ENCODE measurements at places on chromosomes 2 and 18.

- DNase-seq: peak; percentile 55
Measured at GRCh38 chr2:195659982-195660890, 3.2 kb downstream of the SLC39A10 start.

DNA sequence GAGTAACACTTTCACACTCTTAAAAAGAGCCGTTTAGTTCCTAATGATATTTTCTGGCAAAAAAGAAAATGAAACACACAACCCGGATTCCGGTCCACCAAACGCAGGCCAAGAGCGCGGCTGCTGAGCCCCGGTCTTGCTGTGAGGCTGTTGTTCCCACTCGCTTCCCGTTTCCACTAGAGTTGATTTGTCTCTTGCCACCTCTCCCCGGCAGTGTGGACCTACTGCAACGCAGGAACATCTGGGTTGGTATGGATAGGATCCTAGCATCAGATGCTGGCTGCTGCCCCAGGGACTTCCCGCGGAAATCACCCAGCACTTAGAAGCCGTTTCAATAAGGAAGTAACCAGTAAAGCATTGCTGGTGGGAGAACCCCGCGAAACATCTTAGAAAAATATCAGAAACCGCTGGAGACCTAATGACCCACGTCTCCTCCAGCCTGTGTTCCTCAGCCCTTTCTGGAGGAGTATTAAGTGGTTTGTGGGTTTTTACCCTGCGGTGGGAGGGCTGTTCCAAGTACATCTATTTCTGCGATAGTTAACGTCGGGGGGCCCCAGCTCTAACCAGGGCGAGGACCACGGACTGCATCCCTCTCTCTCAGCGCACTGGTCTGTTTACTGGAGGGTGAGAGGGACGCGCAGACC is 939 bp downstream of the DOCK10 start:
- no peak for DNase-seq

DNA sequence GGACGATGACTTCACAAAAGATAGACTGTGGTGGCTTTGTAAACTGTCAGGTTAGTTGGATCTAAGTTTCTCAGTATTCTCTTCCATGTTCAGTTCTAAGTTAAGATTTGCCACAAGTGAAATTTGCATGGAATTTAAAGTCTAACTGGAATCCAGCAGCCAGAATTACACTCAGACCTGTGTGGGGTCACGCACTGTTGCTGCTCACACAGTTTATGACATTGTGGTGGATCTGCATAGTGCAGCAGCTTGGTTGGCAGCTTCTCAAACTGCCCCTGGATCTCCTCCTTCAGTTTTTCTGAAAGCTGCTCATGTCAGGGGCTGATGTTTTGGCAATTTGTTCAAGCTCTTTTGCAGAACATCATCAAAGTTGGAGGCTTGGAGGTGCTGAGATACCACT is 228.1 kb upstream of the KCNJ3 start:
- no peak for DNase-seq

DNA sequence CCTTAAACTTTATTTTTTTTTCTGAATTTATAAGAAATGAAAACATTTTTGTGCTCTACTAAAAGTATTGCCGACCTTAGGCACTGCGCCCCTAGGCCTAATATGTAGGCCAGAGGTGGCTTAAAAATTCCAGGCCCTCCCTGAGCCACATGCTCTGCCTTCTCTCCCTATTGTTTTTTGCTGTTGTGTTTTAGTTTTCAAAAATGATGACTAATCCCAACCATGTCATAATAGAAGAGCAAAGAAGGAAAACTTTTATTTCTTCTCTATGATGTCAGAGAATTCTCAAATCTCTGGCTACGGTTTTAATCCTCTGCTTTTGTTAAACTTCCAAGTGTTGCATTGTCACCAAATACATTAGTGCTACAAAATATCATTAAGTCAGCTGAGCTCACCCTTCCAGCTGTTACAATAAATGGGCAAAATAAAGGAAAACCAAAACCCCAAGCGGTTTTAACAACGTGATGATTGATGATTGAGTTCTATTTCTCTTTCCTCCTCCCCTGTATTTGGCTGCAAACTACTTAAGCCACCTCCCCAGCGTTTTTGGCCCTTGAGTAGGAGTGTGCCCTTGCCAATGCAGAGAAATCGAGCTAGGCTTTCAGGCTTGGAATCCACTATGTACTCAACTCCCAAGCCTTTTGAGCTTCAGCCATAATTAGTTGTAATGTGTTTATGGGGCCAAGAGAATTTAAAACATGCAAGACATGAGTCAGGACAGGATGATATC is 163.5 kb upstream of the POU3F3 start:
- no peak for DNase-seq

DNA sequence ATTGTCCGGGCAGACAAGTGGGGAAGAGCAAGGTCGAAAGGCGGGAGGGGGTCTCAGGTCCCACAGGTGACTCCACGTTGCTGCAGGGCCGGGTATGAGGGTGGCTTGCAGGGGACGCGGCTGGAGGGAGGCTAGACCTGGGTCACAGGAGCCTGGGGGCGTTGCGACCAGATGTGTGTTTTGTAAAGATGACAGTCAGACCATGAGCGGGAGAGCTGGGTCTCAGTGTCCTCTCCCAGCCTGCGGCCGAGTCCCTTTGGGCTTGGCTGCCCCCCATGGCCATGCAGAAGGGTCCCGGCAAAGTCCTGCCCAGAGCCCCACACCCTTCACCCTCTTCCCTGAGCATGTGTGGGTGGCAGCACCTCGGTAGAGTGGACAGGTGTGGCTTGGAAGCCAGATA is 239.2 kb downstream of the ATAD2B start:
- DNase-seq: no peak

GRCh38 chr2:186907897-186908296 is 58.9 kb upstream of the ZSWIM2 start:
- no peak for DNase-seq
